ENCODE measurements at places on chromosomes 2 and 18.

DNA sequence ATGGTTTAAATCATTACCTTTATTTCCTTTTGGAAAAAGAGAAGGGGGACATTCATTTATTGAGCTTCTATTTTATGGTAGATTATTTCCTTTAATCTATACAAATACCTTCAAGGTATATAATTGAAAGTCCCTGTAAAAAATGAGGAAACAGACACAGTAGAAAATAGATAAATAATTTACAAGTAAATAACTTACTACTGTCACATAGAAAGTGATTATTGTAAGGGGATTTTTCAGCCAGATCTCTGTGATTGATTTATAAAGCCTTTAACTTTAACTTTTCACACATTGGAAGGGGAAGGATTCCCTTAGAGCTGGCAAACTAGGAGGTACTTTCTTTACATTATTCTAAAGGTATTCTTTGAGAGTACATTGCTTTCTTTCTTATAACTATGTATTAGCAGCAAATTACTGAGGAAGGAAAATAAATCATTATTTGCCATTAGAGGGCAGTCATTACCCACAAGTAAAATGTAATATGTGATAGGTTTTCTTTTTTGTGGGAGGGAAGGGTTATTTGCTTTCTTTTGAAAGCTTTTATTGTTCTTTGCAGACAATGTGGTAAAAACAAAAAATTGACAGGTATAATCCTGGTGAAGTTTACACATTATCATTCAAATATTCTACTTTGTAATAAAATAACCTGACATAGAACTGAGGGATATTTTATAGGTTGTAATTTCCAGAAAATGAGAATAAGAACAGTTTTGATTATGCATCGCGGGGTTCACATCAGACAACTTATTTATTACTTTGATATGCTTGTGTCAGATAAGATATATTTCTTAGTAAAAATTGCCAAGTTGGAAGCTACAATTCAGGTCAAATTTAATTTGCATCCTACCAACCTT lies 24.8 kb upstream of the RPE start:
- peak; percentile 49 for DNase-seq

DNA sequence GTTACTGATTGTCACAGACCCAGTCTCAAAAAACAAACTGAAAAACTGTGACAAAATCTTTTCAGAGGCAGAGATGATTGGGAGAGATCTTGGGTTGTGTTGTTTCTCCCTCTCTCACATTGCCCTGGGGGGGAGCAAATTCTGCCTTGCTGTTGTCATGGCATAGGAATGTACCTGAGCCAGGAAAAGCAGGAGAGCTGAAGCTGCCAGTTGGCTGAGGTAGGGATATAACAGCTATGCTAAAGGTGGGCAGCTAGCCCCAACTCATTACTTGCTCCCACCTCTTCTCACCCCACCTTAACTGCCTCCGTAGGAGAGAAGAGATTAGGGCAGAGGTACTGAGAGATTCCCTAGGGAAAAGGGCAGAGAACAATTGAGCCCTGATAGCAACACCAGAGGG lies 299.3 kb downstream of the OSR1 start:
- no peak for DNase-seq

GRCh38 chr2:240126731-240127130 lies 9.4 kb downstream of the COPS9 start:
- DNase-seq: no peak

- no peak for DNase-seq
Measured at GRCh38 chr2:233486778-233487552, 79.6 kb downstream of the USP40 start.

DNA sequence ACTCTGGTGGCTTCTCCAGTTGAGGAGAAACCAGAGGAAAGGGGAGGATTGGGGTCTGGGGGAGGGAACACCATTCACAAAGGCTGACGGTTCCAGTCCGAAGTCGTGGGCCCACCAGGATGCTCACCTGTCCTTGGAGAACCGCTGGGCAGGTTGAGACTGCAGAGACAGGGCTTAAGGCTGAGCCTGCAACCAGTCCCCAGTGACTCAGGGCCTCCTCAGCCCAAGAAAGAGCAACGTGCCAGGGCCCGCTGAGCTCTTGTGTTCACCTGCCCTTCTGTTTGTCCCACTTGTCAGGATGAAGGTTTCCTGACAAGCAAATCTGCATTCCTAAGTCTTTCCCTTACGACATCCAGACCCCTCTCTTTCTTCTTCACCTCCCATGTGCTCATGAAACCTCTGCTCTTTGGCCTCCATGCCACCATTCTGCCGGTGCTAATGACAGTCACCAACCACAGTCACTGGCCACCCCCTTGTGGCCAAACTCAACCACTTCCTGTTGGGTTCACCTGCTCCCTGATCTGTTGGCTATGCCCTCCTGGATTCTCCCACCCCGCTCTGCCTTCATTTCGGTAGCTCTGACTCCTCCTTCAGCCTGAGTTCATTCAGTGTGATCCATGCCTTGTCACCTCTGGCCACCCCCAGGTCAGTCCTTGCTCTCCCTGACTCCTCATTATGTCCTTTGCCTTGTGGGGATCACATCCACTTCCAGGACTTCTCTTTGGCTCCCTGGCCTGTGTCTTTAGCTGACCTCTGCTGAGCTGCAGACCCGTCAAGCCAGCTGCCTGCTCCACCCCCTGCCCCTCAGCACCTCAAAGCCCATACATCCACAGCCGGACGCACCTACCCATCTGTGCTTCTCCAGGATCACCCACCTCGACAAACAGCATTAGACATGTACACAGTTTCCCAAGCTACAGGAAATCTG lies 17.6 kb downstream of the EMX1 start:
- DNase-seq: peak; percentile 67

- DNase-seq: no peak
Measured at GRCh38 chr18:74897971-74898657, 300.4 kb downstream of the ZNF407 start.

GRCh38 chr2:240397542-240397916 lies 37.9 kb upstream of the GPC1 start:
- DNase-seq: no peak

DNA sequence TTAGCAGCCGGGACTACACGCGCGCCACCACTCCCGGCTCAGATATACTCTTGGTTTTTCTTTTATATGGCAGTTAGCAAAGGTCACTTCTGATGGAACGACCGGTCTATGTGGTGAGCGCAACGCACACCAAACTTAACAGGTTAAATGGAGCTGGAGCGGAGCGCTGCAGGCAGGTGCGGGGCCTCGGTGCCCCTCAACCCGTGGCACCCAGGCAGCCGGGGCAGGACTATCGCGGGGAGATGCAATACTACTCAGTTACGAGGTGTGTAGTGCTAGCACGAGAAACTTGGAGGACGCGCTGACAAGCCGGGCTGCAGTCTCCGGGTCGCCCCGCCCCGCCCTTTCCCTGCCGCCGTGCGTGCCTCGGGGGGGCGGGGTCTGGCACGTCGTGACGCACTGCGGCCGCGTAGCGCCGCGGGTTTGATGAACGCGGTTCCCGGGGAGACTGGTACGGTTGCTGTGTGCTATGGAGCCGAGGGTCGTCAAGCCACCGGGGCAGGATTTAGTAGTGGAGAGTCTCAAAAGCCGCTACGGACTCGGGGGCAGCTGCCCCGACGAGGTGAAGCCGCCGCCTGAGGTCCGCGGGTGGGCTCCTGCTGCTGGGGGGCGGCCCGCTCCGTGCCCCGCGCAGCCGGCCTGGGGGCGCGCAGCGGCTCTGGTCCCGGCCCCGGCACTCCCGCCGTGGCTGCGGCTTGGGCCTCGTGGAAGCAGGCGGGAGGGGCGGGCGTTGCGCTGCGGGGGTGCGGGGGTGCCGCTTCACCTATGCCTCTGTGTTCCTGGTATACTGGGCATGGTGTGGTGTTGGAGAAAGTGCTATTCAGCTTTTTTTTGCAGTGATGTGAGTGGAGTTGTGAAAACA lies at the start of gene CCDC138:
Gene CCDC138, plus strand, starts transcription at position 418 of the 862 bp plus-strand sequence. Its CDS starts 52 bp downstream, at position 470.
- peak; percentile 94 for DNase-seq

- DNase-seq: no peak
Measured at GRCh38 chr2:171318463-171318934, 115.3 kb downstream of the METTL8 start.

DNA sequence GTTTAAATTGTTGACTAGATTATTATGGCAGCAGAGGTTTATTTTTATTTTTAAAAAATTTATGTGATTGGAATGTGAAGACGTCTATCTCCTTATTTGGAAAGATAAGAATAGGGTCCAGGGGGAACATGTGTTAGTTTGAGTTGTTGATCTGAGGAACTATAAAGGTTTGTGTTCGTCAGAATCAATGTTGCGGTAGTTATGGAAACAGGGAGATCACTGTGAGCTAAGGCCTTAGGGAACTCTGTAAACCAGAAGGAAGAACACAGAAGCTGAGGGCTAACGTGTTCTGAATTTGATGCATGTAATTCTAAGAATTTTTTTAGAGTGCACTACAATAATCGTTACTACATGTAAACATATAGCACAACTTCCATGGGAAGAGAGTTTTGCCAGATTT lies 168.5 kb upstream of the ZSWIM2 start:
- no peak for DNase-seq

- DNase-seq: no peak
Measured at GRCh38 chr18:8965398-8965797, 137.1 kb upstream of the NDUFV2 start.

GRCh38 chr18:80193701-80194100 lies 53.6 kb downstream of the PARD6G start:
- DNase-seq: no peak

GRCh38 chr2:96507957-96508520 lies 2.9 kb upstream of the NEURL3 start:
- peak; percentile 91 for DNase-seq

- no peak for DNase-seq
Measured at GRCh38 chr2:207640160-207640559, 15.0 kb upstream of the METTL21A start.

DNA sequence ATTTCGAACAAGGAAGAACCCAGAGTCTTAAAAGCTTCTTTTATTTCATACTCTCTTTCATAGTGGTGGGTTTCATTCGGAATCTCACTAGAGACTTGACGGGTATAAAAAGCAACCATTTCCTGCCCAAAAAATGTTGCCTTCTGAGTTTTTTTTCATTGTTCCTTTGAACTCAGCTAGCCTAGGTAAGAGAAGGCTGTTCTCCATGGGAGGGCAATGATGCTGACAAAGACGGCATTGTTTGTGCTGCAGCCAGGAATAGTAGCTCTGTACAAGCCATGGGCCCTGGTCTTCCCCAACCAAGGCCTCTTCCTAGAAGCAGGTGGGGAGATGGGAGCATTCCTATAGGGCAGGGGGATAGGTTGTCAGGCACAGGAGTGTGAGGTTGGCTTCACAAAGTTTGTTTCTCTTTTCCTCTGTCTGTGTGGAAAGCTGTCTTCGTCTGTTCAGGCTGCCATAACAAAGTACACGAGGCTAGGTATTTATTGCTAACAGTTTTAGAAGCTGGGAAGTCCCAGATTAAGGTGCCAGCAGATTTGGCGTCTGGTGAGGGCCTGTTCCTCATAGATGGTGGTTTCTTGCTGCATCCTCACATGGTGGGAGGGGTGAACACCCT lies 405.1 kb downstream of the NBAS start:
- DNase-seq: no peak

DNA sequence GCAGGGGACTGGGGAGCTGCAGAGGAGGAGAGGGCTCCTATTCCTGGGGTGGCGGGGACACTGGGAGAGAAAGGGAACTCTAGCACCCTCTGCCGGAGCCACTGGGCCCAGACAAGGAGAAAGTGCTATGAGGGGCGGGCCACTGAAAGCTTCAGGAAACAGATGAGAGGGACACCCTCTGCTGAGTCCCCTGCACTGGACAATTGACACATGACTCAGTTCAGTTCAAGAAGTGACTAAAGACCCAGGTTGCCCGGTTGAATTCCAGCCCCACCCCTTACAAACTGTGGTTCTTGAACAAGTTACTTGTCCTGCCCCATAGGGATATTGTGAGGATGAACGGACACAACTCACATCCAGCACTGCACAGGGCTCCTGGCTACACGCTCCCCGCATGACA lies 5.0 kb downstream of the RUFY4 start:
- DNase-seq: peak; percentile 62

GRCh38 chr2:205857520-205858237 lies 175.4 kb downstream of the NRP2 start:
- DNase-seq: no peak

DNA sequence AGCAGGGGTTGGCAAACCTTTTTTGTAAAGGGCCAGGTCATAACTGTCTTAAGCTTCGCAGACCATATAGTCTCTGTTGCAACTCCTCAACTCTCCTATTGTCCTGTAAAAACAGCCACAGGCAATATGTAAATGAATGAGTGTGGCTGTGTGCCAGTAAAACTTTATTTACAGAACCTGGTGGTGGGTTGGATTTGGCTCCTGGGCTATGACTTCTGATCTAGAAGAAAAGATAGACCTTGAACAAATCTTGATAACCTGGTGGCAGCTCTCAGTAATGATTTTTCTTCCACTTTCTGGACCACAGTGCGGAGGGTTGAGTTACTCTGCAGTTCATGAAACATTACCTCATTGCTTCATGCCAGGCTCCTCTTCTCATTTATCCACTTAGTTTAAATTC lies 139.3 kb downstream of the MYCN start:
- no peak for DNase-seq

DNA sequence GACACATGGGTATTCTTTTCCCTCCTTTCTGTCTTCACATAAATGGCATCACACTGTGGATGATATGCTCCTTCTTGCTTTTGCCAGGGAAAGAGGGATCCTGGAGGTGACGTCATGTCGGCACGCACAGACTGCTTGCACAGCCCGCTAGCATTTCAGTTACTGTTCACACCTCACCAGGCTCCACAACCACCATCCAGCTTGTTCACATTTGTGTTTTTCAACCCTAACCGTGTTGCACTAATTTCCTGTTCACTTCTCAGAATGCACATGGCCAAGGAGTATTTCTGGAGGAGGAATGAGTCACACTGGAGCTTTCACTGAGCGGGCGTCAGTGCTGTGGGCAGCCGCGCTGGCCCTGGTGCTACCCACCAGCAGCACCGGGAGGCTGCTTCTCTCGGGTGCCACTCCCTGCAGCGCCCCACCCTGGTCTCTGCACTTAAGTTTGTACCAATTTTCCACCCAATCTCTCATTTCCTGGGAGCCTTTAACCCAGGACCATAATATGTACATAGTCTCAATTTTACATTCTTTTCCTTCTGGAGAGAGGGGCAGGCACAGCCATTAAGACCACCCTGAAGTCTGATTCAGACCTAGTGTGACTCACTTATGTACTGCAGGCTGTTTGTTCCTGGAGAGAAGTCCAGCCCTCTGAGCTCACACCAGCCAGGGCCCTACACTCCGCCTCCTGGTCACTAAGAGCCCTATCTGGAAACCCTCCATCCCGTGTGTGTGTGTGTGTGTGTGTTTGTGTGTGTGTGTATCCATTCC lies 65.1 kb downstream of the MBP start:
- no peak for DNase-seq

- DNase-seq: no peak
Measured at GRCh38 chr2:202317080-202317857, 51.7 kb downstream of the NOP58 start.

- no peak for DNase-seq
Measured at GRCh38 chr2:99900556-99900955, 241.8 kb downstream of the AFF3 start.

Data from GM10248 (cell line).